ENCODE measurements at places on chromosomes 1 and 21.

GRCh38 chr1:11784256-11784992, 21.3 kb downstream of the MTHFR start:
- DNase-seq, result no peak

- no peak for DNase-seq
These were observed 21.2 kb upstream of the FAM131C start for GRCh38 chr1:16094453-16095158.

- DNase-seq, result no peak
These were observed 574.2 kb downstream of the NUF2 start for GRCh38 chr1:163896001-163896400.

DNA sequence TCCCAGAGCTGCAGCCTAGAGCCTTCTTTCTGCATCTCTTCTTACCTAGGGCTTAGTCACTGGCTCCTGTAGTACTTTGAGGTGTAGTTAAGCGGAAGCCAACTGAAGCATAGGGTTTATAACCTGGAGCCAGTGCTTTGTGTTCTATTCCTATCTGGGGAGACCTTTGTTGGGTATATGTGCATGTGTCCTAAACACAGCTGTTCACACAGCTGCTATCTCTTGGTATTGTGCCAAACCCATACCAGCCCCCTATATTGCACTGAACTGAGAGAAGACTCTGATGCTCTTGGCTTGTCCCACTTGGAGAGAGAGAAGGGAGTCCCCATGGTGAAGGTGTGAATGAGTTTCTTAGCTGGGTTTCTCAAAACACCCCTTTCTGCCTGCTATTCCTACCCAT, 17.2 kb upstream of the NFASC start:
- DNase-seq, result no peak

- DNase-seq, result no peak
These were observed 92.5 kb downstream of the GALNT2 start for GRCh38 chr1:230159580-230159979.

GRCh38 chr1:46197964-46198811, at the start of gene POMGNT1:
TSS of gene POMGNT1 (minus strand) at chr1:46198434. CDS start at chr1:46197821, 613 bp downstream.
- peak; percentile 75 for DNase-seq

DNA sequence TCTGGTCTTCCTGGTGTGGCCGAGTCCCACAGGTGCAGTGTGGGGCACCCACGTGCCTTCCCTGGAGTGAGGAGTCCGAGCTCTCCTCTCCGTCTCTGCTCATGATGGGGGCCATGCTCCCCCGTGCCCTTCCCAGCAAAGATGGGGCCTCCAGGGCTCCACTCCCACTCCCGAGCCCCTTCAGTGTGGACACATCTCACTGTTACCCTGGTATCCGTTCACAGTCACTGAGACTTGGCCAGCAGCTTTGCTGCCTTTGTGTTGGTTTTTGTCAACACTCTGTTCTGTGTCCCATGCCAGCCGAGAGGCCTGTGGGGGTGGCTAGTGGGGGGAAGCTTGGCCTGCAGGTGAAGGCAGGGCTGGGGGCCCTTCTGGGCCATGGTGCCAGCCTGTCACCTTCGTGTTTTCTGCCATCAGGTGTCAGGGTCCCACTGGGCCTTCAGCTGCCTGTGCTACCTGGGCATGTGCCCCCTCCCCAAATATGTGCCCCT, 46.9 kb upstream of the POFUT2 start:
- DNase-seq, result no peak

DNA sequence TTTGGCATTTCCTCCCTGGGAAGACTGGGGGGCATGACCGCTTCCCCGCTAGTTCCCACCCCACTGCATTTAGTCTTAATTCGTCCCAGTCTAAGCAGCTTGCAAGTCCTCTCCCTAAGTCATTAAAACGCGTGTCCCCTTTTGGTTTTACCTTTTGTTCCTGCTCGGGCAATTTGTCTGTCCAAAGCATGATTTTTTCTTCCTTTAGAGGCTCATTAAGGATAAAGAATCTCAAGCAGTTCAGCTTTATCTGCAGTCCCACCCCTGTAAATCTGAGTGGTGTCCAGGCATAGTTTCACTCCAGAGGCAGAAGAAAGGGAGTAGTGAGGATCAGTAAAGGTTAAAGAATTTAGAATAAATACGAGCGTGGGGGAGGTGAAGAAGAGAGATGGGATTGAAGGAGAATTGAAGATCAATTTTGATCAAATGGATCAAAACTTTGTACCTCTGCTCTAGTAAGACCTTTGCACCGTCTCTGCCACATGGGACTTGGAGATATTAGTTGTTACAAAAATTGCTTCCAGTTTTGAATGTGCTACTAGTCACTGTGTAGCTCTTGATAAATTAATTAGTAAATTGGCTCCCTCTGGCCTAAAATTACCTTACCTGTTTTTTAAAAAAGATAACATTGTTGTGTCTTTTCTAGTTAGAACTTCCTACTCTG, 989 bp upstream of the ETV3 start:
- DNase-seq, result no peak

GRCh38 chr21:26563856-26564503, 9.1 kb downstream of the CYYR1 start:
- no peak for DNase-seq

- DNase-seq, result peak; percentile 79
These were observed 610 bp upstream of the HES4 start for GRCh38 chr1:1000357-1001056.

GRCh38 chr1:61808968-61809367, 66.7 kb downstream of the PATJ start:
- no peak for DNase-seq

- no peak for DNase-seq
These were observed 1.2 kb downstream of the PPT1 start for GRCh38 chr1:40095806-40096205.

GRCh38 chr1:224607188-224608148, 8.6 kb upstream of the CNIH3 start:
- DNase-seq, result no peak

DNA sequence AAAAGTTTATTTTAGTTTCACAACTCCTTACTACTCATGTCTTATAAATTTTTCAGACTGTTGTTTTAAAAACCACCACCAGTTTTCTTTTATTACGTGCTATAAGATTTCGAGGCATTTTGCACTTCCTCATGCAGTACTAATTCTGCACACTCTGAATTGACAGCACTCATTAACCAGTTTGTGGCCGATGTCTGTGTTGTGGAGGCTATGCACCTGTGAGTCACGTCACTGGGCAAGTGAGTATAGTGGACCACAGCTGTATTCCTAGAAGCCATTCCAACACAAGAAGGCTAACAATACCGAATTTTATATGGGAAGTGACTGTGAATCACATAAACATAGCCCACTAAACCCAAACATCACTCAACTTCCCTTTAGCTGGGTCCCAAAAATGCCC, 21.0 kb upstream of the SPATA6 start:
- DNase-seq, result no peak

- peak; percentile 42 for DNase-seq
These were observed 161.5 kb downstream of the DNM3 start for GRCh38 chr1:172002725-172003345.

- DNase-seq, result no peak
These were observed 1.5 kb downstream of the RGS2 start for GRCh38 chr1:192810253-192810880.

- DNase-seq, result peak; percentile 6
These were observed 248.7 kb upstream of the CSF3R start for GRCh38 chr1:36731226-36732014.

DNA sequence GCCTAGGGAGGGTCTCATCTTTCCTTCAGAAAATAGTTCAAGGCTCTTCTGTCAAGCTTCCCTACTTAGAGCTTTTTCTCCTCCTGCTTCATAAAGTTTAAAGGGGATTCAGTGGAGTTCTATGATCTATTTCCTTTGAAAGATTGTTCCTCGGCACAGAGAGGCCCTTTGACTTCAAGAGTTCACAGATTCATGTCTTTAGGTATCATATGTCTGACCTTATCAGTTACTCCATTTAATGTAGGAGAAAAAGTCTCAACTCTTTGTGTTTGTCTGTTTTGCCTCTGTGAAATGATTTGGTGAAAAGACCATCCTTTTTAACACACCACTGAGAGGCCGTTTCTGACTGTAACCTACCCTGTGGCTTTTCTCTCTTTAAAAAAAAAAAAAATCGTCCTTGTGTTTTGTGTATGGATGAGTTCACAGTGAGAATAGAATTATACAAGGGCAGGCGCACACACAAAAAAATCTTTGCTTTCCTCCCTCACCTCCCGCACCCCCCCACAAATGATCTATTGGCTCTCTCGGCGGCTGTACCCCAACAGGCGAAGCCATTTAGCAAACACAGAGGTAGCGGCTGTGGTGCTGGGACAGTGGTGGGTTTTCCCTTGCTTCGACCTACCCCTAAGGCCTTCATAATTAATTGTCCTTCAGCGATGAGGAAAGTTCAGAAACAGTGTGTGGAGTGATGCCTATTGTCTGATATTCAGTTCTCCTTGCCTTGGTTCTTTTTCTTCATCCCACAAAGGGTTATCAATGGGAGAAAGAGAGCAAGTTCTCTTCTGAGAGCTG, 29.6 kb downstream of the PROX1 start:
- no peak for DNase-seq

DNA sequence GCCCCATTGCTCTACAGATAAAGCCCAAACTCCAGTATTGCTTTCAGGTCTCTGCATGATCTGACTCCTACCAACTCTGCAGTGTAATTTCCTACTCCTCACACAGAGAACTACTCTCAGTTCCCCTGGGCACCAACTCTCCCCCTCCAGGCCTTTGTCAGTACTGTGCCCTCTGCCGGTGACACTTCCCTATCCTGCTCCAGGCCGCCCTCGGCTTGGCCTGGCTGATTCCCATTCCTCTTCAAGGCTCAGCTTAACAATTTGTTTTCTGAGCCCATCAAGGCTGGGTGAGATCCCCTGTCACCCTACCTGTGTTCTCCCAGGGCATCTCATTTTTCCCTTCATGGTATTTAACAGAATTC, 2.6 kb downstream of the SLAMF8 start:
- DNase-seq, result no peak

DNA sequence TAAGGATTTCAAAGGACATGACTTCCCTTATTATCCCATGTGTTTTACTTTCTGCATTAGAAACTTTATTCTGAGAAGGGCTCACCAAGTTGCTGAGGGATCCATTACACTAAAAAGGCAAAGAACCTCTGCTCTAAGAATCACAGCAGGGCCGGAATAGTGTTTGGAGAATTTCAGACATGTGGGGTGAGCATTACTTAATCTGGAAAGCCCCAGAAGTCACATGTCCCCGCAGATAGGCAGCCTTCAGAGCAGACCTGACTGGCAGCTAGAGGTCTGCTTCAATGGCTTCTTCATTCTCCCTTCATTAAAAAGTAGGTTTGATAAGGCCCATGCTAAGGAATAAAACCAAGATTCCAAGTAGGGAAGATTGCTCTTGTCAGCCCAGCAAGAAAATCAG, 52.6 kb upstream of the RBM15 start:
- DNase-seq, result no peak

DNA sequence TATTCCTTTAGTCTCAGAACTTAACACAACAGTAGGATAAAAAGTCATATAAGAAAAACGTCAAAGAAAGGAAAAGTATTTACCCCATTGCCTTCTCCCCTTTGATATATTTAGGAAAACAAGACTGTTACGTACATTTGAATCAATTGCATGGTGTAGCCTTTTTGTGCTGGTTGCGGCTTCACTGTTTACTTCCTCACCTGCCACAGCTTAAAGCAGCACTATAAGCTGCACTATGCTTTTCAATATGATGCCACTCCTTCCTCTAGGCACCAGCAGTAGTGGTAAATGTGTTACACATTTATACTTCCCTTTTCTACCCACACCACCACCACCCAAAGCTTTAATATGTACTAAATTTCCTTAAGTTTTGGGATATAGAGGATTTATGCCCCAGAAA, 111.1 kb downstream of the ATP1B1 start:
- DNase-seq, result no peak

GRCh38 chr1:197200272-197200899, 53.9 kb upstream of the ASPM start:
- DNase-seq, result no peak

- DNase-seq, result no peak
These were observed 9.9 kb upstream of the CFHR4 start for GRCh38 chr1:196877964-196878363.

DNA sequence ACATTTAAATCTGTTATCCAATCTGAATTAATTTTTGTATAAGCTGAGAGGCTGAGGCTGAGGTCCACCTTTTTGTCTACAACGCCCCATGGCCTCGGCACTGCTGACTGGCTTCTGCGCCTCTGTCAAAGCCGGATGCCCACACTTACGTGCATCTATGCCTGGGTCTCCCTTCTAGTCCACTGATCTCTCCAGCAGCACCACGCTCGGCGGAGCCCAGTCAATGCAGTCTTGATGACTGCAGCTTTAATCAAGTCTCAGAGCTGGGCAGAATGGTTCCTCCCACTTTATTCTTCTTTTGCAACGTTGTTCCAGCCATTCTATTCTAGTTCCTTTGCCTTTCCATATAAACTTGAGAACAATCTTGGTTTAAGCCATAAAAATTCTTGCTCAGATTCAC, 9.4 kb downstream of the PRDM15 start:
- DNase-seq, result no peak

DNA sequence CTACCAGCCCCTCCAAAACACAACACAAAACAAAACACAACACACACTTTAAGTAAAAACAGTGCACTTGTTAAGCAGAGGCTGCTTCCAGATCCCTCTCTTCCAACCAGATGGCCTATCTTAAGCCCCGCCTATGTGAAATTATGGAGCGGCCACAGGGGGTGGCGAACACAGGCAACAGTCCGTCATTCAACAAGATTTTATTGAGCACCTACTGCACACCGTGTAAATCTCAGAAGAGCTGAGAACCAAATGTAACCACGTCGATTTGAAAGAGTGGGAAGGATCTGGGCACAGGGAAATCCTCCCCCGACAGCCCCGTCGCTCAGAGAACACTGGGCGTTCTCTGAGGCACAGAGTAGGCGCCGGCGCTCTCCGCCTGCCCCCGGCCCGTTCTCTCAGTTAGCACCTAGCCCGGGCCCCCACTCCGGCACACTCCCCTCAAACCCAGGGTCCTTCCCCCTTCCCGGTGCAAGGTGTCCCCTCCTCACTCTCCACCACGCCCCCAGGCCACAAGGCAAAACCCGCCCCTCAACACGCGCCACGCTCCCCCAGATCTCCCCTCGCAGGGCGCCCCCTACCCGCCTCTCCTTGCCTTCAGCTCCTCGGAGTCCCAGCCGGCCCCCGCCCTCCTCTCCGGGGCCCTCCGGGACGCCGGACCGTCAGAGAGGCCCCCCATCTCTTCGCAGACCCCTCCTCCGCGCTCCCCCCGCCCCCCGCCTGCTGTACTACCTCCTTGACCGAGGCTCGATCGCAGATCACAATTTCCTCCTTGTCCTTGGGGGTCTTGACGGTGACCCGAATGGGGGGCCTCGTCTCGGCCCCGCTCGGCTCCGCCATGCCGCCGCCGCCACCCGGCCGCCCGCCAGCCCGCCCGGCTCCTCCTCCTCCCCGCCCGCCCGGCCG, 483 bp downstream of the UBQLN4 start:
- peak; percentile 78 for DNase-seq

DNA sequence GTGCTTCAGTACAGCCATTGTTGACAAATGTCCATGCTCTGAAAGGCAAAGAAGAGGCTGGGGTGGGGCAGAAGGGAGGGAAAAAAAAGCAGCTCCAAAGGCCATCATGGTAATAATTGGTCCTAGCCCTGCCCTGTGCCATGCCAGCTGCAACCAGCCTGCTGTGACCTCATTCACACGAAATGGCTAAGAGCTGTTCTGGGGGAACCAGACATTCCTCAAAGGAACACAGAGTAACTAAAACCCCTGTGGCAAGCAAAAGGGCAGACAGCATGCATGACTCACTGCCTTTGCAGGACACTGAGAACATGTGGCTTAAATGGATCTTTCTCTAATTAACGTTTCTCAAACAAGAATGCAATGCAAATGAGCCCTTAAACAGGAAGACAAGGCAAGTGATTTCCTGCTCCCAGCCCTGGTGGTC, 42.3 kb downstream of the STYXL2 start:
- DNase-seq, result no peak
